ENCODE measurements at places on chromosomes 6 and 20.
A peak's percentile ranks its signal among the peaks of the same experiment; 100 is the strongest.

GRCh38 chr20:48153103-48153502, 367.8 kb upstream of the SULF2 start:
- no peak for DNase-seq

DNA sequence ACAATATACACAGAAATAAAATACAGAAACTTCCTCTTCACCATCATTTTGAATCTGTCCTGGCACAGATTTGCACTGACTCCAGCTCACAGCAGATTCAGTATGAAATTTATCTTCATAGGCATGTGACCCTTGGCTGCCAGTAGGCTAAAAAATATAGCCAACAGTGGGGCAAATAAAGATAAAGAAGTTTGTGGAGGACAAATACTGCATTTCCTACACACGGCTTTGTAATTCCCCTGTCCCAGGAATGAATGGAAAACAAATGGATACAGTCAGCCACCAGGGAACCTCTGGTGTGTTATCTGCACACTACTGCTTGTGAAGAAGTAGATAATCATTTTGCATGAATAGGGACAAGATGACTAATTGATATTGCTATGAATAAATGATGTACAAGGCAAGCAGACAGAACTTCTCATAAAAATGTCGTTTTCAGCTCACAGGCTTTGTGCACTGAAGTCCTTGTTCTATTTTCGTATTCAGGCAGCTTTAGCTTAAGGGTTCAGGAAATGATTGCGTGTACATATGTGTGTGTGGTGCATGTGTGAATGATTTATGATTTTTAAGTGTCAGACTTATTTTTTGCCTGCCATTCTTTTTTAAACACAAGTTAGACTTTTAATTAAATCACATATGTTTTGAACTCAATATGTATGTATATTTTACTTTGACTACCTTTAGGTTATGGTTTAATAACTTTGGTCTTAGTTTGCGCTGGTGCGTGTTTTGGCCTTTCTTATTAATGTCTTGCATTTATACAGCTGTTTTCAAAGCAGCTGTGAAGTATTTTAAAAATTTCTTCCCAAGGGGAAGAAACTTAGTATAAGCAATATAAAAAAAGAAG, 543.8 kb upstream of the JAG1 start:
- DNase-seq = no peak

GRCh38 chr6:154606457-154606856, 96.0 kb upstream of the CNKSR3 start:
- peak; percentile 81 for DNase-seq

DNA sequence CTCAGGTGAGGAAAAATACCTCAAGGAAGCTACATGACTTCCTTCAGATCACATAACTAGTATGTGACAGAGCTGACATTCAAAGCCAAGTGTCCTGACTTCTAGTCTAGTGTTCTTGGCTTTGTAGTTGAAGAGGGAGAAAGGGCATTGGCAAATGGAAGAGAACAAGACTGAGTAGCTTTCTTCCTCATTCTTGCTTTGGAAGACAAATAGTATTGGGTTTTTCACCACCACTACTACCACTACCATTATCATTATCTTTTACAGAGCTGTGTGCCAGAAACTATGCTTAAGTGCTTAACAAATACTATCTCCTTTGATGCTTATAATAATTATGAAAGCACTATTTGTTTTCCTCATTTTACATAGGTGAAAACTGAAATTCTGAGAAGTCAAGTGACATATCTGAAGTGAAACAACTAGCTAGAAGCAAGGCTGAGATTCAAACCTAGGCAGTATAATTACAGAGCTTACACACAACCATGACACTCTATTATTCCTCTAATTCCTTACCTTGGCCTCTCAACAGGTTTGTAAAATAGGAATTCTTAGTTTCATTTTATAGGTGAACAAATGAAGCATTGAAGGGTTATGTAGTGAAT, 6.8 kb downstream of the ACSS2 start:
- no peak for DNase-seq

DNA sequence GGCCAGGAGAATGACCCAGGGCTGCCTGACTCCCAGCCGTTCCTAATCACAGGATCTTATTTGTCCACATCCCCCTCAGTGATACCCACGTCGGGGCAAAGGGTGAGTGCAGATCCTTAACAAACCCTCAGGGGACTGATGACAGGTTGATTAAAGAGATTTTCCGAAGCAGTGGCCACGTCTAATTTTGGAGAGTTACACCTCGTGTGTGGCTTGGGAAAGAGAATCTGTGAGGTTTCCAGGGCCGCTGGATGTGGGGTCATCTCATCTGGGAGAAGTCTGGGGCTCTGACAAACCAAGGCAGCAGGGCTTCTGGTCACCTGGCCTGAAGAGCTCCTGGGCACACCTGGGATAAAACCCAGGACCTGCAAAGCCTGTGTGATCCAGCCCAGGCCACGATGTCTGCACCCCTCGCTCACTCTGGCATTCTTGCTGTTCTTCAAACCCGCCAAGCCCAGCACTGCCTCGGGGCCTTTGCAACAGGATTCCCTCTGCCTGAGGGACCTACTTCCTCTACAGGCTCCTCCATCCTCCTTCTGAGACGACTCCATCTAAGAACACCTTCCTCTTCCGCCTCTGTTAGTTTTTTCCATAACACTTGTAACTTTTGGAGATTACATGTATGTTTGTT, 4.7 kb downstream of the JPH2 start:
- no peak for DNase-seq

- no peak for DNase-seq
Observed at GRCh38 chr6:7914991-7915789, 4.6 kb upstream of the TXNDC5 start.

GRCh38 chr6:108115598-108116058, 41.1 kb upstream of the OSTM1 start:
- DNase-seq = no peak

DNA sequence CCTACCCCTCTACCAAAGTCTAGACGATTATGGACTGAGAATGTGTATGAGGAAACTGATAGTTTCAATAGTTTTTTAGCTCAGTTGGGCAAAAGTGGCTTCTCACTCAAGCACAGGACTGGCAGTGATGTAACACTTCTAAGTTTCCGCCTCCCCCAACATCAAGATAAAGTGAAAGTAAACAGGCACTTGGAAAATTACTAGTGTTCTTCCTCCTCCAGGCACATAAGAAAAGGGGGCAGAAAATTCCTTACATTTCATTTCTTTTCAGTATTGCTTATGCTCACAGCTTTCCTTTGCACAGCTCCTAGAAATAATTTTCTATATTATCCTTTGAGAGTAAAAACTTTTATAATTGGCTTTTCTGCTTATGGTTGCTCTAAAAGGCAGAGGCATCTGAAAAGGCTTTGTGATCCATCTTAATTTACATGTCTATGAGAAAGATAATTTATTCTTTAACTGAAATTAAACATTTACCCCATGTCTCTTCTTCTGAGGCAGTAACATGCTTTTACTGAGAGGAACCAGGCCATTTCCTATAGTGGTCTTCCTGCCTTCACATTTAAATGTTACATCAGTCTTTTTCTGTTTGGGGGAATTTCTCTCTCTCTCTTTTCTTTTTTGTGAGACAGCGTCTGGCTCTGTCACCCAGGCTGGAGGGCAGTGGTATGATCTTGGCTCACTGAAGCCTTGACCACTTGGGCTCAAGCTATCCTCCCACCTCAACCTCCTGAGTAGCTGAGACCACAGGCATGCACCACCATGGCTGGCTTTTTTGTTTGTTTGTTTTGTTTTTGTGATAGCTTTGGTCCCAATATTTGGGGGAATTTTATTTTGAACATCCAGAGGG, 65.0 kb upstream of the EEF1A1 start:
- DNase-seq = peak; percentile 32

DNA sequence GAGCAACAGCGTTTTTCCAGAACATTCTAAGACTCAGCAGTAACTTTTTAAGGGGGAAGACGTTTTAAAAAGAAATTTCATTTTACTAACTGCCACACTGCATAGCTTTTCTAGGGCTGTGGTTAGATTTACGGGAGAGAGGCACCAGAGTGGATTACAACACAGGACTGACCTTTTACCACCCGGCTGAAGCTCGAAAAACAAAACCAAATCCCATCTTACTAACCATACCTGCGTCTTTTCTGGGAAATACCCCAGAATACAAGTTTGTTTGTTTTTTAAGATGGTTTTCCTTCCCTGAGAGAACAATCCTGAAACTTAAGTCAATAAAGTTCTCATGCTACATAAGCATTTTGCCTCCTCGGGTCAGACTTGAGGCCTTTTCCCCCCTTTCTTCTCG, 209.3 kb upstream of the SOX4 start:
- no peak for DNase-seq

DNA sequence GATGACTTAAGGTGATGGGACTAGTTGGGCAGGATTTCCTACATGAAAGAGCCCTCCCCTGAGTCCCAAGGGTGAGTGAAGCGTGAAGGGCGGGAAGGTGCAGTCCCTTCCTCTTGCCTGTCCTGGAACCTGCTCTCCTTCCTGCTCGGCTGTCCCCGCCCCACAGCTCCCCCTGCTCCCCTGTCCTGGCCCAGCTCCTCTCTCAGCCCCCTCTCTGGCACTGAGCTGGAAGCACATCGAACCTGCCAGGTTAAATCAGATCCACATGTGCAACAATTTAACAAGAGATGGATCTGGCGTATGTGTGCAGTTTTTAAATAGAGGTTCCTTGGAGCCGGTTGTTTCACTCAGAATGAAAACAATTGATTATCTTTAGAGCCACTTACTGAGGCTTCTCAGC, 95.0 kb downstream of the LRFN2 start:
- no peak for DNase-seq

DNA sequence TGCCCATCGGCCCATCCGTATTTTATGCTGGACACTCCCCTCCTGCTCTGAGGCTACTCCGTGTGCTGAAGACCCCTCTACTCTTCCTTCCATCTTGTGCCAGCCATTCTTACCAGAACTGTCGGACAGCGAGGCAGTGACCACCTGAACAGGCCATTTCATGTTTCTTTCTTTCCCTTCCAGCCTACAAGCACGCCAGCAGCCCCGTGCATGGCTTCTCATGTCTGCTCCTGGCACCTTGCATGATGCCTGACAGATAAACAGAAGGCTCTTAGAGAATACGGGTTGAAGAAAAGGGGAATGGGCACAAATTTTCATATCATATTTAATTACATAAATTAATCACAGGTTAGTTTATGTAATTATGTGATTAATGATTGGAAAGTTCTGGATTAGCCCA, 95.7 kb downstream of the ARID1B start:
- DNase-seq = no peak

DNA sequence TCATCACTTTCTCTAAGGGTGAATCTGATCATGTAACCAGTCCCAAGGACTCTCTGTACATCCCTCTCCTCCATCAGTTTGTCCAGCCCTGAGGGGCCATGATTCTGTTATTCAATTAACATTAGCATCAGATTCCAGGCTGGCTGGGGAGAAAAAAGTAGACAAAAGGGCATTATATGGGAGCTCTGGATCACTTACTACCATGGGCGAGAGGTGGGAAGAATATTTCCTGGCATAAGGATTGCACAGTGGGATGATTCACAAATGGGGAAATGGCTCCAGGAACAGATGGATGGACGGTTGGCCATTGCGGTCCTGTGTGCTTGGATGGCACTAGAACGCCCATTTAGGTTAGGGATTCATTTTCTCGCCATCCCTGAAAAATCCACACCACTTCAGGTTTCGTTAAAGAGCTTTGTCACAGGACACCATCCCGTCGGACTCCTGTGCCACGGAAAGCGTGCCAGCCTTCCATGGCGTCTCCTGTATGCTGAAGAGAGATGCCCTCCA, 112.6 kb downstream of the THBS2 start:
- no peak for DNase-seq

GRCh38 chr6:148824291-148824690, 77.5 kb downstream of the UST start:
- no peak for DNase-seq

- DNase-seq = no peak
Observed at GRCh38 chr6:75935473-75935793, 137.0 kb downstream of the IMPG1 start.

DNA sequence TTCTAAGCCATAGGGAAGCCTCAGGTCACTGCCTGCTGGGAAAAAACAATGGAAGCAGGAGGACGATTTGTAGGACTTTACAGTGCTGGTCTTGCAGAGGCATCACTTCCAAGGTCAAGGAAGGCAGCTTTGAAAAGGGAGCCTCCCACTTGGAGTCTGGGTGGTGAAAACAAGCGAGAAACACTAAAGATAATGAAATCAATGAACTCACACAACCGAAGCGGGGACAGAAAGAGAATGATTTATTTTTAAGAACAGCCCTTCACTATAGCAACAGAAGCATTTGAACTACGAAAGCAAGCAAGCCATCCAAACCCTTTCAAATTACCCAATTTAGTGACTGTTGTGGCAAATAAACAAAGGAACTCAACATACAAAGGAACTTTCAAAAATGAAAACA, 227.5 kb downstream of the THBS2 start:
- DNase-seq = no peak

- DNase-seq = no peak
Observed at GRCh38 chr20:45835825-45836224, 2.2 kb downstream of the SNX21 start.

DNA sequence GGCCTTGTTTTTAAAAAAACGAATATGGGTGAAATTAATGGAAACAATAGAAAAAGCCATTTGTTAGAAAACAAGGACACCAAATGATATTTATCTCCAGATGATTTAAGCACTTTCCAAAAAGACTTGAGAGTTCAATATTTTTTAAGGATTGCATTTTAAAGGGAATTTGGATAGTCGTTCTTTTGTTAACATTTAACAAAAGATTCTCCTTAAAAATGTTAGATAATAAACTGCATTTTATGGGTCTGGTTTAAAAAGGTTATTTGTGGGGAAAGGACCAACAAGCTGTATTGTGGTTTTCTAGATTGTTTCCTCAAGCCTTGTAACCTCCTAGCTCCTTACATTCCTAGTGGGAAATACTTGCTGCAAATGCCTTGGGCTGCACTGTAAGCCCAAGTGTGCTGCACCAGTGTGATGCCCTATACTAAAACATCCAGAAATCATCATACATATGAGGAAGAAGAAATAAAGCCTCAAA, 1.5 kb upstream of the PHIP start:
- no peak for DNase-seq

- no peak for DNase-seq
Observed at GRCh38 chr6:90179190-90180169, 117.2 kb downstream of the BACH2 start.

Data from stimulated activated CD4-positive, alpha-beta T cell treated with anti-CD3 and anti-CD28 coated beads, Interleukin-1b, Interleukin-23, amount 100 ng/mL, for 4 hours (primary cell).